ENCODE measurements at places on chromosomes 7 and 10. TPM values are rescaled to one million over a fixed set of nuclear protein-coding genes. Genes with fewer than 3 reads are reported as not detected.

CTBP2 gene
- total RNA-seq, result 29.1 TPM

HOXA10 gene
- total RNA-seq, result not detected

RBP4 gene
- total RNA-seq, result 1.1 TPM

- no peak overlapping the region for H3K4me3 ChIP-seq
- DNase-seq, result no peak
- peaks cover 16% of the 10 kb centered on the region for H3K4me1 ChIP-seq
- H3K27me3 ChIP-seq, result no peaks in the 10 kb centered on the region
- no peak overlapping the region for H3K27ac ChIP-seq
- no peaks in the 10 kb centered on the region for H3K36me3 ChIP-seq
Observed at GRCh38 chr7:105655500-105656380, 74.4 kb upstream of the EFCAB10 start.

- no peak for DNase-seq
- no peaks in the 10 kb centered on the region for H3K36me3 ChIP-seq
Observed at GRCh38 chr10:12704488-12704887, 297.0 kb downstream of the CCDC3 start.

PRKAR2B gene
- total RNA-seq, result 21.8 TPM

GRCh38 chr7:79531116-79531515 lies 77.6 kb upstream of the MAGI2 start:
- H3K27me3 ChIP-seq, result no peaks in the 10 kb centered on the region
- no peak overlapping the region for H3K27ac ChIP-seq
- H3K4me1 ChIP-seq, result no peaks in the 10 kb centered on the region

CYP3A7 gene
- not detected for total RNA-seq

ZP3 gene
- not detected for total RNA-seq

- no peaks in the 10 kb centered on the region for H3K36me3 ChIP-seq
- no peak for DNase-seq
- no peaks in the 10 kb centered on the region for H3K27me3 ChIP-seq
- H3K4me1 ChIP-seq, result peaks cover 23% of the 10 kb centered on the region
- no peak overlapping the region for H3K27ac ChIP-seq
Observed at GRCh38 chr7:148882192-148882591, 1.9 kb downstream of the EZH2 start.

GRCh38 chr10:120483006-120483405 lies 26.0 kb downstream of the PLPP4 start:
- no peak overlapping the region for H3K27ac ChIP-seq
- H3K4me1 ChIP-seq, result no peaks in the 10 kb centered on the region
- peaks cover 9% of the 10 kb centered on the region for H3K27me3 ChIP-seq
- no peak for DNase-seq
- H3K36me3 ChIP-seq, result no peaks in the 10 kb centered on the region
- H3K4me3 ChIP-seq, result no peak overlapping the region

- peaks cover 6% of the 10 kb centered on the region for H3K27me3 ChIP-seq
- no peaks in the 10 kb centered on the region for H3K4me1 ChIP-seq
- no peak overlapping the region for H3K4me3 ChIP-seq
Observed at GRCh38 chr10:29917311-29917710, 142.1 kb downstream of the JCAD start.

- DNase-seq, result no peak
- H3K4me1 ChIP-seq, result no peaks in the 10 kb centered on the region
- H3K27me3 ChIP-seq, result no peaks in the 10 kb centered on the region
- H3K36me3 ChIP-seq, result no peaks in the 10 kb centered on the region
- H3K4me3 ChIP-seq, result no peak overlapping the region
Observed at GRCh38 chr7:91320366-91321078, 56.3 kb downstream of the FZD1 start.

DNA sequence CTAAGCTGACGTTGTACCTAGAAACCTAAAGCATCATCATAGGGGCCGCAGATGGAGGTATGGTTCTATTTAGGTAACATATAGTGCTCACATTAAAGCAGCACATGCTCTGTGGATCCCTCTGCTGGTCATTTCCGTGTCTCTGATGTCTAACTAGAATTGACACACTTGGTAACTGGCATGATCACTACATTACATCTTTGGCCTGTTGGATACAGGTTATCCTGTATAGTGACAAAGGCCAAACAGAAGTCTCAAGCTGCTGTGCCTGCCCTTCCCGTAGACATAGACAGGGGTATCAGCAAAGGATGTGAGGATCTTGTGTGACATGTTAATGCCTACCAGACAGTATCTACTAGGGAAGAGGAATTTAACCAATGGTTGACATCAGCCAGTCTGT lies 51.2 kb downstream of the KIF5B start:
- no peaks in the 10 kb centered on the region for H3K27me3 ChIP-seq
- no peak overlapping the region for H3K27ac ChIP-seq
- no peak for DNase-seq
- peaks cover 22% of the 10 kb centered on the region for H3K4me1 ChIP-seq

GRCh38 chr7:130278860-130279259 lies 12.2 kb downstream of the CPA2 start:
- no peak overlapping the region for H3K4me3 ChIP-seq
- peaks cover 40% of the 10 kb centered on the region for H3K27me3 ChIP-seq
- H3K36me3 ChIP-seq, result no peaks in the 10 kb centered on the region
- no peak overlapping the region for H3K27ac ChIP-seq

DPP6 gene
- total RNA-seq, result 0.25 TPM

DNA sequence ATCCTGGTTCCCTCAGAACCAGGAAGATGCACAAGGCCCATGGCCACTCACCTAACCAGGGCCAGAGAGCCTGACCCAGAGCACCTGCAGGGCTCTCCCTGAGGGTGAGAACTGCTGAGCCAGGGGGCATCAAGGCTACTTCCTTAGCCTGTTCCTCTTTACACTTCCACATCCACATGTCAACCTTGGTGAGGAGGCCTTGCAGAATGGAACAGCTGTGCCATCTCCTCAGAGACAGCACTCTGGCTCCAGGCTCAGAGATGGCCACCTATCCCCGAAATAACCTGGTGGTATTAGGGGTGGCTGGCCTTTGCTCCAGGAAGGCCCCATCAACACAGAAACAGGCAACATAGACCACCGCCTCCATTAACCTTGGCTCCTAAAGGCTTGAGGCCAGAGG lies 473.0 kb downstream of the RPS24 start:
- DNase-seq, result no peak
- no peak overlapping the region for H3K4me3 ChIP-seq
- no peaks in the 10 kb centered on the region for H3K36me3 ChIP-seq
- peaks cover 5% of the 10 kb centered on the region for H3K27me3 ChIP-seq
- no peak overlapping the region for H3K27ac ChIP-seq

DNA sequence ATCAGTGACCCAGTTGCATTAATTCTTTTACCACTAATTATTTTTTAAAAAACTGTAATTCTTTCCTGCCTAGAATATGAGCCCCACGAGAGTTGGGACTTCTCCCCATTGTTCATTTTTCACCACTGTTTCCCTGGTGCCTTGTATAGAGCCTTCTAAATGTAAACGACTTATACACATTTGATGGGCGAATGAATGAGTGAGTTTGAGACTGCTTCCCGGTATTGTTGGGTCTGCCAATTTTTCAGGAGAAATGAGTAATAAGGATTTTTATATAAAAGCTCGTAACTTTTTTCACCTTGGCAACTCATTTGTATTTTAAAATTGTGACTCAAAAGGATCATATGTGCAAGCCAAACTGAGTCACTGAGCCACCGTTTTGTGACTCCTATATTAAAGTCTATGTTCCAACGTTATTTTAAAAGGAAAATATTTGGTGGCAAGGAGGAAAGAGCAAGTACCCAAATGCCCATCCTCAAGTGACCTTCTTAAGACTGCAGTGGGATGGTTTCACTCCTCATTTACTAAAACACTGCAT lies 621.3 kb downstream of the KCNMA1 start:
- H3K4me1 ChIP-seq, result peaks cover 15% of the 10 kb centered on the region
- no peak for DNase-seq
- no peaks in the 10 kb centered on the region for H3K36me3 ChIP-seq
- H3K27ac ChIP-seq, result no peak overlapping the region
- H3K4me3 ChIP-seq, result no peak overlapping the region
- no peaks in the 10 kb centered on the region for H3K27me3 ChIP-seq

HOXA3 gene
- not detected for total RNA-seq

GRCh38 chr7:1593091-1593866 lies 23.4 kb upstream of the PSMG3 start:
- no peak overlapping the region for H3K4me3 ChIP-seq
- H3K4me1 ChIP-seq, result peaks cover 9% of the 10 kb centered on the region
- no peak overlapping the region for H3K27ac ChIP-seq
- DNase-seq, result no peak
- H3K27me3 ChIP-seq, result peaks cover 94% of the 10 kb centered on the region
- no peaks in the 10 kb centered on the region for H3K36me3 ChIP-seq

C7orf57 gene
- total RNA-seq, result not detected

DNA sequence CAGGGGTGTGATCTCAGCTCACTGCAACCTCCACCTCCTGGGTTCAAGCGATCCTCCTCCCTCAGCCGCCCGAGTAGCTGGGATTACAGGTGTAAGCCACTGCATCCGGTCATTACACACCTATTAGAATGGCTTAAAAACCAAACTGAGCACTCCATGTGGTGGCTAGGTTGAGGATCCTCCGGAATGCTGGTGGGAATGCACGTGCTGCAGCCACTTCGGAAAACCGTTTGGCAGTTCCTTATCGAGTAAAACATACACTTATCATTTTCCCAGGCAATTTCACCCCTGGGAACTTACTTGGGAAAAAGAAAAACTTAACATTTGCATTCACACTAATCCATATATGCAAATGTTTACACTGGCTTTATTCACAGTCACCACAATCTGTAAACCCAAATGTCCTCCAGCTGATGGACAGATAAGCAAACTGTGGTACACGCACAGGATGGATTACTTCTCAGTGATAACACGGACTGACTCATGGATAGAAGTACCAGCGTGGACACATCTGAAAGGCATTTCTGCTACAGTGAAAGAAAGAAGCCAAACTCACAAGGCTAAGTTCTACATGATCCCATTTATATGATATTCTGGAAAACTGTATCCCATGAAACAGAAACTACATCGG lies 20.4 kb downstream of the RFC2 start:
- no peak overlapping the region for H3K27ac ChIP-seq
- H3K4me1 ChIP-seq, result no peaks in the 10 kb centered on the region
- H3K36me3 ChIP-seq, result peaks cover 76% of the 10 kb centered on the region

PDE1C gene
- total RNA-seq, result 207 TPM

LOXL4 gene
- 1.4 TPM for total RNA-seq

DNA sequence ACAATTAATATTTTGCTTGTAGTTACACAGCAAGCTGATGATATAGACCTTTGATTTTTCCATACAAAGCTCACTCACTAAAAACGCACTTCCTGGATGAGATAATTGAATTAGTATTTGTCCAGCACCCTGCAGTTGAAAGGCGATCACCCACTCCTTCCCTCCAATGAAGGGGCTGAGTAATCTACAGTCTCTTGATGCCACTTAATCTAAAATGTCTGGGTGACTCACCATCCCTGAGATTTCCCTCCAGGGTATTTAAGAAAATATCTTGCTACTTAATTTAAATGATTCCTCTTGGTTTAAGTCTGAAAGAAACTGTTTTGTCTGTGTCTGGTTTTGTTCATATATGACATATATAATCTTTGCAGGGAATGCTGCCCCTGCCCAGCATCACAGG lies 515.3 kb downstream of the GRID1 start:
- H3K27ac ChIP-seq, result no peak overlapping the region
- H3K36me3 ChIP-seq, result no peaks in the 10 kb centered on the region
- H3K4me1 ChIP-seq, result no peaks in the 10 kb centered on the region
- no peak overlapping the region for H3K4me3 ChIP-seq
- H3K27me3 ChIP-seq, result no peaks in the 10 kb centered on the region

- no peaks in the 10 kb centered on the region for H3K36me3 ChIP-seq
- H3K27me3 ChIP-seq, result peaks cover 75% of the 10 kb centered on the region
- H3K4me1 ChIP-seq, result no peaks in the 10 kb centered on the region
Observed at GRCh38 chr10:42939237-42939636, 137.6 kb upstream of the RET start.

DNA sequence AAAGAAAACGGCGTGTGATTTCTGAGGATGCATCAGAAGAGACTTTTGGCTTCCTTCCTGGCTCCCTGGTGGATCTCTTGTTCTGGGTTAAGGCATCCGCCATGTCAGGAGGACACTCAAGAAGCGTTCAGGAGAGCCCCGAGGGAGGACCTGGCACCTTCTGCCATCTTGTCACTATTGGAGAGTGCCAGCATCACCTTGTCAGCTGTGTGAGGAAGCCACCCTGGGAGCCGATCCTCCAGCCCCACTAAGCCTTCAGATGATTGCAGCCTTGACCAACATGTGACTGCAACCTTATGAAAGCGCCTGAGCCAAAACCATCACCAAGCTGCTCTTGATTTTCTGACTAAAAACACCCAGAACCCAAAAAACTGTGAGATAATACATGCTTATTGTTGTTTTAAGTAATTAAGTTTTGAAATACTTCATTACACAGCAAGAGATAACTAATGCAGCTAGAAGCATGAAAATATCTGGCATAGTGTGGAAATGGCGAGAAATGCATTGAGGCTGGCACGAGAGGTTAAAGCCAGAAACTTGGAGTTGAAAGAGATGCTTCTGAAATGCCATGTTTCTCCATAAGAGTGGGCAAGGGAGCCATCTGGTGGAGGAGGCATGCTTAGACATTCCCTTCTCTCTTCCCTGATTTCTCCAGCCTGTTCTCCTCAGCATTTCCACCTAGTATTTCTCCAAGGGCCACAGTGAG lies 5.4 kb upstream of the ZFYVE27 start:
- no peak overlapping the region for H3K27ac ChIP-seq
- H3K36me3 ChIP-seq, result no peaks in the 10 kb centered on the region
- H3K4me1 ChIP-seq, result peaks cover 13% of the 10 kb centered on the region
- no peaks in the 10 kb centered on the region for H3K27me3 ChIP-seq
- DNase-seq, result no peak

GRCh38 chr7:70415179-70415972 lies 716.6 kb upstream of the GALNT17 start:
- DNase-seq, result no peak
- H3K27ac ChIP-seq, result no peak overlapping the region
- no peaks in the 10 kb centered on the region for H3K27me3 ChIP-seq
- no peaks in the 10 kb centered on the region for H3K36me3 ChIP-seq
- H3K4me3 ChIP-seq, result no peak overlapping the region
- no peaks in the 10 kb centered on the region for H3K4me1 ChIP-seq

DNA sequence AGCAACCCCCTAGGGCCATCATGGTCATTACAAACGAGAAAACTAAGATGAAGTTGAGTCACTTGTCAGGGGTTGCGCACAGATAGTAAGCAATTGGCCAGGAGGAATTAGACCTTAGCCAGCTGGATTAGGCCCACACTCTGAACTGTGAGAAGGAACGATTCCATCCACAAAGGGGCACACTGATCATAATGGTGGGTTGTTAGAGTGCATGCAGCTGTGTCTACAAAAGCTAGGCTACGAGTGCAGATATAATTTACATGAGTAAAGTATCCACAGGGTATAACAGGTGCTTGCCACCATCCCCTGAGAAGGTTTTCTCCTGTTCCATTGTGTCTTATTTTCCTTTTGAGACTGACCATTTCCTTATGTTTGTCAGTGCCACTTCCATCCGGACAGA lies 16.6 kb upstream of the FAM170B start:
- no peak for DNase-seq
- H3K36me3 ChIP-seq, result no peaks in the 10 kb centered on the region
- H3K4me1 ChIP-seq, result no peaks in the 10 kb centered on the region
- no peaks in the 10 kb centered on the region for H3K27me3 ChIP-seq
- H3K4me3 ChIP-seq, result no peak overlapping the region

OGDHL gene
- 4.5 TPM for total RNA-seq
